ENCODE measurements at places on chromosomes 3 and 15. TPM values are rescaled to one million over a fixed set of nuclear protein-coding genes. Genes with fewer than 3 reads are reported as not detected.

DNA sequence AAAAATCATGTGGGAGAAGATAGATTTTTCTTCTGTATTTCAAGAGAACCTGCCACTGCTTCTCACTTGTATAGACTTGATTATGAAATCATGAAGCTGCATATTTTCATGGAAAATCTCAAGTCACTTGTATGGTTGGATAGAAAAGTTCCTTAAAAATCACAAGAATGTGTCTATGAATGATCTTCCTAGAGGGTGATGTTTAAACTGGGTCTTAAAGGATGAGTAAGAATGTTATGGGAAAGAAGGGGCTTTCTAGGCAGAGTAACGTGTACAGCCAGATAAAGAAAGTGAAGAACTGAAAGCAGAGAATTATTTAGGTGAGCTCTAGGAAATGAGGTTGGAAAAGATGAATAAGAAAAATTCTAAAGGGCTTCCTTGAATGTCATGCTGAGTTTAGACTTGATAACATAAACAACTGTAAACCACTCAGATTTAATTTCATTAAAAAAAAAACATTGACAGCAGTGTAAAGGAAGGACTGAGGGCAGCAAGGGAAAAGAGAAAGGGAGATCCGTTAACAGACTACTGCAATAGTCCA lies 5.0 kb downstream of the CD47 start:
- DNase-seq: no peak

GRCh38 chr3:65342084-65342683 lies 654.4 kb upstream of the ADAMTS9 start:
- peak; percentile 14 for DNase-seq

The BUB1B gene
- 22.0 TPM for total RNA-seq

DNA sequence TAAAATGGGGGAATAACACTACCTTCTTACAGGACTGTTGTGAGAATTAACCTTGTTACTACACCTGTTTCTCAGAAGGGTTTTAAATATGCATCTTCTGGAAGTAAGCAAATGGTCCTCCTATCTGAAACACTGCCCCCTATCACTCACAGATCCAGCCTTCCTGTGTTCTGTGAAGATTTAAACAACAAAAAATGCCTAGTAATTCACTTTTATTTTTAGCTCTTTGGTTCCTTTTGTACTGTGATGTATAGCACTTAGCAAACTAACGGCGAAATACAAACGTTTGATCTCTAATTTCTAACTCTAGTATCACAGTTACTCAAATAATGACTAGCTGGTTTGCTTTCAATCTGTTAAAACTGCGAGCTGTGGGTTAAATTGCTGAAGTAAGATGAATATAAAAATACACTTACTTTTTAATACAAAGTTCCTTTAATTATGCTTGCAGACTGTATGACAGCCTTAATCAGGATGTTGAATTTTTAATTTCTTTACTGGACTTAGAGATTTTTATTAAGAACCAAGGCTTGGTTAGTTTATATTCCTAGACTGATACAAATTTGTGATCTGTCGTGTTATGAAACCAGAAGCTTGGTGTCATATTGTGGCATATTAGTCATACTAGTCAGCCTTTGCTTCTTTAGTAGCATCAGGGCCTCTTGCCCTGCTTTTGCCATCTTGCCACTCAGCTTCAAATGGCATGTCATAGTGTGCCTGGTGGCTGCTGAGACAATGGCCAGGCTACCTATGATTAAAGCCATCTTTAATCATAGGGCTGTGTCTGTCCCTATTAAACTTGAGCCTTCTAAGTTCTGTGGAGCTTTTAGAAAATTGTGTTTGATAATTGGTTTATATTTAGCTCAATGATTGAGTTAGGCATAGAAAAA lies 9.2 kb downstream of the EIF3J start:
- DNase-seq: peak; percentile 54

- DNase-seq: no peak
Observed at GRCh38 chr15:98801234-98801561, 152.9 kb downstream of the IGF1R start.

GRCh38 chr15:86054338-86054737 lies 25.3 kb upstream of the AGBL1 start:
- no peak for DNase-seq

GRCh38 chr3:197577366-197578074 lies 21.8 kb upstream of the BDH1 start:
- no peak for DNase-seq

- no peak for DNase-seq
Observed at GRCh38 chr3:50924638-50925037, 249.9 kb downstream of the DOCK3 start.

- DNase-seq: peak; percentile 35
Observed at GRCh38 chr3:74636981-74637380, 22.5 kb upstream of the CNTN3 start.

GRCh38 chr3:12201813-12202212 lies 43.1 kb upstream of the TIMP4 start:
- no peak for DNase-seq

- DNase-seq: no peak
Observed at GRCh38 chr3:100020876-100021644, 93.2 kb downstream of the FILIP1L start.

DNA sequence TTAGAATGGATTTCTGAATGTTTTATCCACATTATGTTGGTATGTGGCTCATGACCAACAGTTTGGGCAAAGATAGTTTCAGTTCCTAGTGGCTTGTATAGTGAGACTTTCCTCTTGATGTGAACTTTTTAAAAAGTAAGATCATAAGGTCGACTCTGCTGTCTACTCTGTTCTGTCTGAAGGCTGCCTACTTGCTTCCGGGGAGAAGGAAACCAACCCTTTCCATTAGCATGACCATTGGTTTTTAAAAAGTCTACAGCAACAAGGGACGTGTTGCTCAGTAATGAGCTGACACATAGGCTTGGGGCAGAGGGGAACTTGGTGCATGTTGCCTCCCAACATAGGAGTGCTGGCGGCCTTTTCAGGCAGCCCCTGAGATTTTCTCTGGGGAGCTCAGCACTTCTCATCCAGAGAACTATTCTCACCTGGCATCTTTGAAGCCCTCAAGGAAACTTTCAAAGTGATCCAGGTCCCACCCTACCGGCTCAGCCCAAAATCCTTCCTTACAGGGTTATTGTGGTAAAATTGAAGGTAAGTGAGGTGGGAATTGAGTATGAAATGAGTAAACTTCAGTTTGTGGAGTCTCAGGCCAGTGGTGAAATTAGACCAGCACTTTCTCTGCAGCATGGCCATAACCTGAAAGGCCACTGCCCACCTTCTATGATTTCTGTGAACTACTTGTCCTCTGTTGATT lies 30.6 kb downstream of the PSMD6 start:
- no peak for DNase-seq

DNA sequence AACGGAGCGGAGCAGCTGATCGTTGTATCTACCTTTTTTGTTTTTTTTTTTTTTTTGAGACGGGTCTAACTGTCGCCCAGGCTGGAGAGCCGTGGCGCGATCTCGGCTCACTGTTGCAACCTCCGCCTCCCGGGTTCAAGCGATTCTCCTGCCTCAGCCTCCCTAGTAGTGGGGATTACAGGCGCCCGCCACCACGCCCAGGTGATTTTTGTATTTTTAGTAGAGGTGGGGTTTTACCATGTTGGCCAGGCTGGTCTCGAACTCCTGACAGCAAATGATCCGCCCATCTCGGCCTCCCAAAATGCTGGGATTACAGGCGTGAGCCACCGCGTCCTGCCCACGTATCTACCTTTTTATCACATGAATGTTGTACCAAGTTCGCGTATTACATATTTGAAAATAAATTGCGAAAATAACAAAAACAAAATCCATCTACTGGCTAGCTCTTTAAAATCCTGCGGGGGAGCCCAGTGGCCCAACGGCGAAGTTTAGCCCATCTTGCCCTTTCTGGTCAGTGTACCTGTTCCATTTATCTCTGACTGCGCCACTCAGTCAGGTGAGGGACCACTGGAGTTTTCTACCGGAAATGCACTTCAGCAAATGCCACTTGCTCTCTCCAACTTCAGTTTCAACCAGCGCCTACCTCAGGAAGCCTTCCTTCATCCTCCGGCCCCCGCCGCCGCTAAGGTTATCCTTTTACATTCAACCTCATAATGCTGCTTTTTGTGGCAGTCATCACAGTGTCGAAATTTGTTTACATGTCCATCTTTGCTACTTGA lies 1.2 kb upstream of the EIF3J start:
- no peak for DNase-seq

DNA sequence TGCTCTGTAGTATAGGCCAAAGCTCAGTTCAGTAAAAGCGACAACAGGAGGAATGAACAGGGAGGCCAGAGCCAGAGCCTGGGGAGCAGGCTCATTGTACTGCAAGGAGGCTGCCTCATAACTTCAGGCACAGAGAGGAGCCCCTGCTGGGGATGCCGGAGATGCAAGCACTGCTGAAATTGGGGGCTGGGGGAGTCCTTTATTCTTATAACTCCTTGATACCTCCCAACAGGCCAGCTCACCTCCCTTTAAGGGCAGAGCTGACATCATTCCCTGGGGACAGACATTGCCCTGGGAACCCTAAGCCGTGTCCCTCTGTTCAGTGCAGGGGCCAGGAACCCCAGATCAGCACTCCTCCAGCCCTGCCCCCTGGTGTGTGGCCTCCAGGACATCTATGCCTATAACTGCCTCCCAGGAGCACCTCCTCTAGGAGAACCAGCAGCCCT lies 83.8 kb upstream of the MRPS22 start:
- DNase-seq: no peak

GRCh38 chr3:38150780-38151528 lies 12.5 kb downstream of the MYD88 start:
- DNase-seq: no peak

GRCh38 chr3:87269723-87270122 lies 6.7 kb downstream of the POU1F1 start:
- DNase-seq: no peak

GRCh38 chr15:84901540-84901939 lies 17.1 kb downstream of the SLC28A1 start:
- no peak for DNase-seq

DNA sequence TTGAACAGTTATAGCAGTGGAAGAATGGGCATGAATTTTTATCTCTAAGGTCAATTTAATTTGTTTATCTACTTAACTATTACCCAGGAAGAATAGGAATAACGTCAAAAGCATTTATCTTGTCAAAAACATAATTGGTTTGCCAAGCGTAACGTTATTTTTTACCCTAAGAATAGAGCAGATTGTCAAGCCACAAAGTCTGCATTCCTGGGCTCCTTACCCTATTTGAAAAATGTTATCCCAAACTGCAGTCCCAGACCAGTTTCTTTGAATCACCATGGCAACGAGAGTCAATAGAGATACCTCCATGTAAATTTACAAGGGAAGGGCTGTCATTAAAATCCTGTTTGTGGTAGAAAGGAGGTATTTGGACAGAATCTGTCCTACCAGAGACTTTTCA lies 61.1 kb downstream of the CPNE4 start:
- no peak for DNase-seq

DNA sequence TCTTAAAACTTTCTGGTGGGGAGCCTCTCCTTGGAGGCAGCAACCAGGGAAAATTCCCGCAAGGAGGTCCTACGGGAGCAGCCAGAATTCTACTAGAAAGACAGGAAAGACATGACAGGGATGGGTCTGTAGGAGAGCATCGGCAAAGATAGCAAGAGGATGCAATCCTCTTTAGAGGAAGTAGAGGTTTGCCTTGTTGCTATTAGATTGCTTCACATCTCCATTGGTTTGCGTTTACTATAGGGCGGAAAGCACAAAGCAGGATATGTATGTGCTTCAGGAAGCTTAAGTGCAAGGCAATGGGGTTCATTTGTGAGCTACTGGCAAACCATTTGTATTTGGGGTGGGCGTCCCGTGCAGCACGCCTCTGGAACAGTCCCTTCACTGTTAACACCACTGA lies 193.0 kb downstream of the RORA start:
- DNase-seq: no peak

DNA sequence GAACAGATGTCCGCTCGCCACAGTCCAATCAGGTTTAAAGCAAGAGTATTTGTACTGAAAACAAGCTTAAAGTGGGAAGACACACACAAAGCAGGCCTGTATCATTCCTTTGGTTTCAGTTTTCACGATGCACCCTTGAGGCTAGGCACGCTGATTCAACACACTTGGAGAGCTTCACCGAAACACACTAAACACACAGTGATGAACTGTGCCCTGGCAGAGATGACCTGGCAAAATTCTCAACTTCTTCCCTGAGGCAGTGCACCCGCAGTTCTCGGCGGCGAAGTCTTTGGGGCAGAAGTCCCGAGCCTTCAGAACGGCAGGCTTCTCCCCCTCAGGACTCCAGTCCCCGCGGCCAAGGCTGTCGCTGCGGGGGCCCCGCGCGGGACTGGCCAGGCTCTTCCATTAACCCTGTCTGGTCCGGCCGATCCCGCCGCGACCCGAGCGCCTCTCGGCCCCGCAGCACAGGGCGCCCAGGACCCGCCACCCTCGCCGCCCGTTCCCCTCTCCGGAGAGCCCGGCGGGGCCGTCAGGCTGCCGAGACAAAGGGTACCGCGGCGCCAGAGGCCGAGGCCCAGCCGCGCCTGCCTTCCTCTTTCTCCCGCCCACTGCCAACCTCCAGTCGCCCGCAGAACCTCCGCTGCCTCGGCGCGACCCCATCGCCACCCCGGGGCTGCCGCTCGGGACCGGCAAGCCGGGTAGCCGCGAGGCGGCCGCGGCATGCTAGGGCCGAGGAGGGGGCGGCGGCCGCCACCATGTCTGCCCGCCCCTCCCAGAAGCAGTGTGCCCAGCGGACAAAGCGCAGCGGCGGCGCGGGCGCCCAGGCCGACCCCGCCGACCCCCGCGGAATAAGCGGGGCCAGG lies 792 bp downstream of the GABPB1 start:
- DNase-seq: peak; percentile 88

DNA sequence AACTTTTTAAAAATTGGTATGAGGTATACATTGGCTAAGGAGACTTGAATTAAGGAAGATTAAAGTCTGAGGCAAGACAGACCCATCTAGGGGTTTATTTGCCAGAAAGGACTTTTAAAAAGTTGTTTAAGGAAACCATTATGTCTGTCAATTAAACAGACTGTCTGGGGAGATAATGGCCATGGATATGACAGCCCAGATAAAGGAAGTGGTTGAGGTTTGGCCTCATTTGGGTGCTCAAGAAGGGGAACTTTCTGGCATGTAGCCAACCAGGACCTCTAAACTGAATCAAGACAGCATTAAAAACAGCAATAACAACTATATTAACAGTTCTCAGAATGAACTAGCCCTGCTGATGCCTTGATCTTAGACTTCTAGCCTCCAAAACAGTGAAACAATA lies 9.9 kb upstream of the CD200R1L start:
- no peak for DNase-seq

DNA sequence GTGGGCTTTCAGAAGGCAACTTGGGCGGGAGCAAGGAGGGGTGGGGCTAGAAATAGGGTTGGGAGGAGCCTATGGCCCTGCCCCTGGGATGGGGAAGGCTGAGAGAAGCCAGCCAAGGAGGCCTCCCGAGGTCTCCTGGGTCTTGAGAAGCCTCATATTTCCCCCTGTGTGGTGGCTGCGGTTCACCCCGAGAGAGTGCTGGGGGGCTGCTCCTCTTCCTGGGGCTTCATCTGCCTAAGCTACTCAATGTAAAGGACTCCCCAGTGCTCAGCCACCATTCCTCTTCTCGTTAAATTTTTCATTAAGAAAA lies 174.3 kb downstream of the SMAD6 start:
- no peak for DNase-seq

GRCh38 chr3:31095255-31095654 lies 200.8 kb upstream of the GADL1 start:
- DNase-seq: no peak

Measured in HFFc6 (cell line).